Thoracic aorta (tissue), 2 donors: ENCODE measurements at places on chromosomes 1 and 21. TPM values are rescaled to one million over a fixed set of nuclear protein-coding genes. Genes with fewer than 3 reads are reported as not detected.

VHLL gene
- not detected for total RNA-seq

DNA sequence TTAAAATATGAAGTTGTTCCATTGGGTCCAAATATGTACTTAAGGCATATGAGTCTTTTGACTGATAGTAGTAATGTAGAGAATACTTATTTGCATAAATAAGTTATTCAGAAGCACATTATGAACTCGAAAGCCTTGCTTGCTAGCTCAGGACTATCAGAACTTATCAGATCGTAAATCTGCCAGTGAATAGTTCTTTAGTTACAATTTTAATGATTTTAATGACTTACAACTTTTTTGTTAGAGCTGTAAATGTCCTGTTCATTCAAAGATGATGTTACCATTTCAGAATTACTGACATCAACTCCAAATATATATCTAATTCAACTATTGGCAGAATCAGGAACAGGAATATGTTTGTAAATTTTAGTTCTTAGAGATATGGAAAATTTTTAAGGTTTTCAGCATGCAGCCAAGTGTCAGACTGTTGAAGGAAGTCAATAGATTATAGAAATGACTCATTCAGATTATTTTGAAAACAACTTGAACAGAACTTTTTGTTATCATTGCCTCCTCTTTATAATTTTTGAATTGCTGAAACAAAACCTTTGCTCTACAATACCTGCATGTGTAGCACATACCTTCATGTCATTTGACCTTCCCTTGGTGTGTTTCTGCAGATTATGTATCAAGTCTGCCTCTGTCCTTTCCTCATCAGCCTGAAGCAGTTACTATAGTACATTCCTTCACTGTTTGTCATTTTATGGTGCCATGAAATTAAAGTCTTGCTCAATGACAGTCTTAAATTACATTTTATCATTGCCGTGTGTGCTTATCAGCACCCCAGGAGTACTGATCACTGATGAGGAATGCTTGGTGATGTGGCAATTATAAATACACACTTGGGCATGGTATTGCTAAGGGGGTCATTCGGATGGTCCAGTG, 44.9 kb downstream of the LRRC8D start:
- no peak for DNase-seq

DNA sequence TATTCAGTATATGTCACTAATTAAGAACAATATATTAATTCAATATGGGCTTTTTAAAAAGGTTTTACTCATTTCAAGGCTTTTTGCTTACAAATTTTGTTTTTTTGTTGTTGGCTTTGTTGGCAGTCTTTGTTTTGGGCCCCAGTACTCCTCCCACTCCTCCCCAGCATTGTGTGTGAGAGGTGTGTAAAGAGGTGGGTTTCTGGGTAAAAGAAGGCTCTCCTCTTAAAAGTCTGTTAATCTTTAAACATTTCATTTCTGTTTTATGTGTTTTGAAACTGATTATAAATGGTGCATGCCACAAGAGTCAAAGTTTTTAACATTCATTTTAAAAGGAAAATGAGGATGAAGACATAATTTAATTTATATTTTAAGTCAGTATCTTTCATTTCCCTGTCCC, 79.6 kb downstream of the SASS6 start:
- DNase-seq, result no peak

GRCh38 chr1:203028067-203028783, 1.9 kb downstream of the PPFIA4 start:
- DNase-seq, result no peak

DNA sequence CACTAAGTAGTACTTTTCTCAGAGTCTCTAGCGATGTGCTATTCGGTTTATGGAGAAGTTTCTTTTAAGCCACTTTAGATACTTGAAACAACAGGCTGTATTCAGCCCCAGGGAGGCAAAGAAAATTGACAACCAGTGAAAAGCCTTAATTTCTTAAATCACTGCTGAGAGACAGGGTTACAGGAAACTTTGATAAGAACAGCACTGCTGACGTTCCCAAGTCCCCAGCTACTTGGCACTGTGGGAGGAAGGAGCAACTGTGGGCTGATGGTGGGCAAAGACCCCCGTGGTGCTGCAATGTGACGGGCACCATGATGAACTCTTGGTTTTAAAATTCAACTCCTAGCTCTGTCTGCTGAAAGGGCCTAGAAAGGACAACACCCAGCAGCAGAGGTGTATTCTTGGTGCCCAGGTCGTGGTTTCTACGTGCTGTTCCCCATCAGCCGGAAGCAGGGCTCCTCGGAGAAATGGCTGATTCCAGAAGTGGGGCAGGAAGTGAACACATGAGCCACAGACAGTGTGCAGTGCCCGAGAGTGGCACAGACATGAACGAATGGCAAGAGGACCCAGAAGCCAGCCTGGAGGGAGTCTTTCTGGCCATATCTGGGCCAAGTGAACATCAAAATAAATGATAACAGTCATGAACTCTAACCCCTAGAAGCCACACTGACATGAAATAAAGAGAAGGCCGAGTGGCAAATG, 5.3 kb downstream of the PTTG1IP start:
- DNase-seq, result no peak

KCNH1 gene
- 0.21 TPM for total RNA-seq

WNT9A gene
- total RNA-seq, result 1.2 TPM

DNA sequence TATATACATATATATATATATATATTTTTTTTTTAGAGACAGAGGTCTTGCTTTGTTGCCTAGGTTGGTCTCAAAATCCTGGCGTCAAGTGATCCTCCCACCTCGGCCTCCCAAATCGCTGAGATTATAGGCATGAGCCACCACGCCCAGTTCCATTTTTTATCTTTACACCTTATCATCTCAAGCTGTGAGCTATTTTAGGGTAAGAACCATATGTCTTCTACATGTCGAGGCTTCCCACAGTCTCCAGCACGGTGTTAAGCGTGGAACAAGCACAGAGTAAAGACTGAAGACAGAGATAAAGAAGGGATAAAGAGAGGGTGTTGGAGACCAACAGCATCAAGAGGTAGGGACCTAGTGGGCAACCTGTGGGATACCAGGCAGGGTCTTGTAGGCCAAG, 14.2 kb downstream of the ARHGEF2 start:
- DNase-seq, result no peak

GRCh38 chr1:166136699-166137401, 30.0 kb downstream of the FAM78B start:
- DNase-seq, result no peak

- DNase-seq, result no peak
Observed at GRCh38 chr1:67897270-67897949, 64.1 kb upstream of the GNG12 start.

- no peak for DNase-seq
Observed at GRCh38 chr1:27095576-27095975, 59.3 kb downstream of the SLC9A1 start.

DNA sequence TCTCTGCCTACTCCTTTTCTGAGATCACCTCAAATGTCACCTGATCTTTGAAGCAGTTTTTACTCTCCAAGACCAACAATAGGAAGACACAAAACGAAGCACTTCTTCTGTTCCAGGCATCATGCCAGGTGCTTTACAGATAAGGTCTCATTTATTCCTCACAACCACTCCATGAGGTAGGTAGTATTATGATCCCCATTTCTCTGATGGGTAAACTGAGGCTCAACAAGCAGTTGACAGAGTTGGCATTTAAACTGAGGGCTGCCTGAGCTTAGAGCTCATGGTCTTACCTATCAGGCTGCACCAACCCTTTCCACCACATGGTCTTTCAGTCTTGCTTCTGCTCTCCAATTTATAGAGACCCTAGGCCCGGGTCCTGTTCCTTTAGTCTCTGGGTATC, 147.2 kb upstream of the JUN start:
- no peak for DNase-seq

GRCh38 chr1:7702365-7702764, 68.7 kb upstream of the VAMP3 start:
- DNase-seq, result no peak

GRCh38 chr21:25967181-25967900, 203.2 kb downstream of the APP start:
- no peak for DNase-seq

DNA sequence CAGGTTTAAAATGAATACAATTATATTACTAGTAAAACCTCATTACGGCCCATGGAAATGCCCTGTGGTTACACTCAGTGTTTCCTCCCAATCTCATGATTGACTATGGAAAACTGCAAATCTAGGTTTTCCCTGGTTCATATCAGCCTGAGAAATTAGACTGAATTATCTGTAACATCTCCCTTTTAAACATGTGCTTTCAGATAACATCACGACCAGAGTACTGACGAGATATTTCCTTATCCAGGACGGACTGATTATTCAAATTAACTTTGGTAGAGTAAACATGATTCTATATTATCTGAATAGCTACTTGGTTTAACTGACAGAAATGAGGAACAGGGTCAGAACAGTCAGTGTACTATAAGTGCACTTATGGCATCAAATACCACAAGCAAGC, 82.3 kb downstream of the RGS7 start:
- no peak for DNase-seq

PRKCZ gene
- not detected for total RNA-seq

- DNase-seq, result no peak
Observed at GRCh38 chr1:6753320-6754140, 31.7 kb upstream of the CAMTA1 start.

SYPL2 gene
- total RNA-seq, result 4.2 TPM

DNA sequence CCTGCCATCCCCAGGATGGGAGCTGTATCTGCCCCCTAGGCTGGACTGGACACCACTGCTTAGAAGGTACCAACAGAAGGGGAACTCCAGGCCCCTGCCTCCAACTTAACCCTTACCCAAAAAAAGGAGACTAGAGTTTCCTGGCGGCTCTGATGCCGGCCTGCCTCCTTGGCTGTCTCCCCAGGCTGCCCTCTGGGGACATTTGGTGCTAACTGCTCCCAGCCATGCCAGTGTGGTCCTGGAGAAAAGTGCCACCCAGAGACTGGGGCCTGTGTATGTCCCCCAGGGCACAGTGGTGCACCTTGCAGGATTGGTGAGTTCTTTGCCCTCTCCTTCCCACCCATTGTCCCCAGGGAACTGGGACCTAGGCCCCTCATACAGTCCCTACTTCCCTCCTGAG, 8.1 kb upstream of the LRRC71 start:
- DNase-seq, result no peak

TCHH gene
- 0.41 TPM for total RNA-seq

DNA sequence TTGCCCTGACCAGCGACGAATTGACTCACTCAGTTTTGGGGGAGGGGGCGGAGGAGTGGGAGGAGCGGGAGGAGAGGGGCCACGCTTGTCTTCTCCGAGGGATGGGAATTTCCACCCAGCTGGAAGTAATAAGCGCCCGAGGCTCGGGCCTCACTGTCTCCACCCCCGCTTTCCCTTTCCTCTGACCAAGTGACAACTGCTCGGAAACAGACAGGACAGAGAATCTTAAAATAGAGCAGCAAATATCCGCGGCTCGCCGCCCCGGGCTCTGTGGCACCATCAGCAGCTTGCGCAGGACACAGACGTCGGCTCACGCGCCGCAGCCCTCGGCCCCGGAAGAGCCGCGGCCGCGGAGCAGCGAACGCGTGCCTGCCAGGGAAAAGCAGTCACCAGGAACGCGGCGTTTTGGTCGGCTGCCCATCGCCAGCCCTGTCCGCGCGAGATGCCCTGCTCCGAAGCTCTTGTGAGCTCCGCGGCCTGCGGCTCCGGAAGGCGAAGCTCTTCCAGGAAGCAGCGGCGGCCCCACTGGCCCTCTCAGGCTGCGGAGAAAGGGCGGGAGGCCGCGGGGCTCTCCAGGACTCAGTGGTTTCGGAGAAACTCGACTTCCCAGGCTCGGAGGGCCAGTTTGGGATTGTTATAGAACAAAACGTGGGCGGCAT, 10.7 kb upstream of the RGS16 start:
- peak; percentile 58 for DNase-seq

- DNase-seq, result no peak
Observed at GRCh38 chr1:190429932-190430331, 47.7 kb downstream of the BRINP3 start.

MYOG gene
- total RNA-seq, result not detected

GRCh38 chr1:112692681-112693080, 14.2 kb downstream of the RHOC start:
- no peak for DNase-seq

OR2M5 gene
- total RNA-seq, result not detected

FNDC5 gene
- 18.8 TPM for total RNA-seq

GRCh38 chr1:84540759-84541158, 33.5 kb downstream of the CTBS start:
- no peak for DNase-seq

GRCh38 chr1:175169286-175170018, 23.1 kb downstream of the KIAA0040 start:
- no peak for DNase-seq

ZSWIM5 gene
- 2.0 TPM for total RNA-seq

- DNase-seq, result no peak
Observed at GRCh38 chr1:161096015-161096414, 2.1 kb upstream of the KLHDC9 start.

GRCh38 chr1:153774026-153774595, 1.1 kb upstream of the SLC27A3 start:
- DNase-seq, result no peak

PRXL2B gene
- total RNA-seq, result 15.2 TPM

GUCA2A gene
- total RNA-seq, result not detected

PRKAA2 gene
- 9.2 TPM for total RNA-seq

DNA sequence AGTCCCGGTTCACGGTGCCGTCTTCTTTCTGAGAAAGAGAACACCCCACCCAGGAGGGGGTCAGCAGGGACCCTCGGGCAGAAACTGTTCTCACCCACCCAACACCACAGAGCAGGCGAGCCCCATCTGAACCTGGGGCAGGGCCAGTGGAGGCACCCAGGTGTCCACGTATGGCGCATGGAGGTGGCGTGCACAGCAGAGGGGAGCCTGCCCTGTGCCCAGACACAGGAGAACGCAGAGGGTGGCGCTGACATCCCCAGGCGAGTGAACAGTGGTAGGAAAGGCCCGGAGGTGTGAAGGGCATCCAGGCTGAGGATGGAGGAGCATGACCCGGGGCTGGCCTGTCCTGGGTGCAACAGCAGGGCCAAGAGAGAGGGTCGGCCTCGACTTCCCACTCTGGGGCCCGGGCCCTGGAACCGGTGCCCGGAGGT, 91.1 kb downstream of the STUM start:
- DNase-seq, result no peak

DNA sequence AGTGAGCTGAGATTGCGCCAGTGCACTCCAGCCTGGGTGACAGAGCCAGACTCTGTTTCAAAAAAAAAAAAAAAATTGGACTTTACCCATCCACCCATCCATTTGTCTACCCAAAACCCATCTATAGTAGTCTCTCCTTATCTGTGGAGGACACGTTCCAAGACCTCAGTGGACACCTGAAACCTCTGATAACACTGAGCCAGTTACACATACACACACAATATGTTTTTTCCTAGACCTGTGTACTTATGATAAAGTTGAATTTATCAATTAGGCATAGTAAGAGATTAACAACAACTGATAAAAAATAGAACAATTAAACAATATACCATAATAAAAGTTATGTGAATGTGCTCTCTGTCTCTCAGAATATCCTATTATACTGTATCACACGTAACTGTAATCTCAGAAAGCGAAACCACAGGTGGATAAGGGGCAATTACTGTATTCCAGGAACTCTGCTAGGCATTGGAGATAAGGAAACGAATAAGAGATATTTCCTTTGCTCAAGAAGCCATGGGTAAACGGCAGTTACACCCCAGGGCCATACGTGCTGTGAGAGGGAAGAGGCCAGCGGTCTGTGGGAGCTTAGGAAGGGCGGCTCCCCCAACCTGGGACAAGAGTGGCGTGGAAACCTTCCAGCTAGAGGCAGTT, 84.2 kb upstream of the DISP3 start:
- no peak for DNase-seq
